ENCODE measurements at places on chromosomes 5 and 9.

- no peak for DNase-seq
Measured at GRCh38 chr9:128151309-128152132, 2.3 kb downstream of the LCN2 start.

DNA sequence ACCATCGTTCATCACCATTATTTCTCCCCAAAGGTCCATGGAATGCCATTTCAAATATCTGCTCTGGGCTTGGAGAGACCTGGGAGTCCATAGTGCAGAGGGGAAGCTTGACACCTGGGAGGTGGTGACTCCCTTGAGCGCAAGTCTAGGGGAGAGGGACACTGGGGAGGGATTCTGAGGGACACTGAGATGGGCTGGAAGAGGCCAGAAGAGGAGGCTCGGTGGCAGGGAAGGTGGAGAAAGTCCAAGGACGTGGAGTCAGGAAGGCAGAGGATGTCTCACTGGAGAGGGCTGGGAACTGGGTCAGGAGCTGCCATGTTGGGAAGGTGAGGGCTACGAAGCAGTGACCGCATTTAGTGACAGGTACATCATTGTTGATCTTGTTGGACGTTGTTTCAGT, 160.3 kb upstream of the MVB12B start:
- no peak for DNase-seq

DNA sequence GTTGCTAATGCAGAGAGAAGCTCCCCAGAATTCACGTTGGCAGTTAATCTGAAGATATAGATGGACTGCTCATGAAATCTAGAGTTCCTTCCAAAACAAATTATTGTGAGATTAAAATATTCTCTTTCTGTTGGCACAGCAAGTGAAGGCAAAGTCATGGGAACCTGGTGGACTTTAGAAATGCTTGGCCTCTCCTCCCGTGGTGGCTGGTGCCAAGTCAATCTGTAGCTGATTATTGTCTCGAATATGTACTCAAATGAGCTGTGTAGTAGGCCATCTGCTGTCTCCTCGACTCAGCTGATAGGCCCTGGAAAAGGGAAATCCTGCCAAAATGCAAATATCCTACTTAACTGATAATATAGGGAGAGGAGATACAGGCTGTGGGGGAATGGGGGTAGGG, 69.3 kb downstream of the DAPK1 start:
- no peak for DNase-seq

DNA sequence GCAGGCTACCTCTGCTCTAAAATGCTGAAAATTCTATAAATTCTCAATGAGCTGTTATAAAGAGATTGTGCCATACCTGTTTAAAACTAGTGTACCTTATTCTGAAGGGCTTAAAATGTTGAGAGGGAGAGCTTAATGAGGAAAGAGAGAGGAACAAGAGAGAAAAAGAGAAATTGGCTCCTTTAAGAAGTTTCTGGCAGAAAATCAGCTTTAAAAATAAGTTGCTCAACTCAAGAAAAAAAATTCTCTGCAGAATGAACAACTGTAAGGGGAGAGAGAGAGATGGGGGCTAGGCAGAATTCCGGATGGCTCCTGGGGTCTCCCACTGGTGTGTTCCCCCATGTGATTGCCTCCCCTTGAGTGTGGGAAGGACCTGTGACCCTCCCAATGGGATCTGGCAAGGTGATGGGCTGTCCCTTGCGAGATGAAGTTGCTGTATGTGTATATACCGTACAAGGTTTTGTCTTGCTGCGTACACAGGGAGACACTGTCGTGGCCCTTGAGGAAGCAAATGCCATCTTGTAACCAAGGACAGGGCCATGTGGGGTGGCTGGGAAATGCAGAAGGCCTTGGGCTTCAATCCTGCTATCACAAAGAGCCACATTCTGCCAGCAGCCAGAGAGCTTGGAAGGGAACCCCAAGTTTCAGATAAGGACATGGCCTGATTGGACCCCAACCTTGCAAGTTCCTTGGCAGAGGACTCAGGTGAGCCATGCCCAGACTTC, 64.3 kb upstream of the S1PR3 start:
- no peak for DNase-seq

GRCh38 chr5:124783285-124783684, 36.8 kb upstream of the ZNF608 start:
- DNase-seq: no peak

- DNase-seq: no peak
Measured at GRCh38 chr9:91571036-91571435, 147.4 kb upstream of the NFIL3 start.

GRCh38 chr5:125372694-125373631, 626.5 kb upstream of the ZNF608 start:
- no peak for DNase-seq

DNA sequence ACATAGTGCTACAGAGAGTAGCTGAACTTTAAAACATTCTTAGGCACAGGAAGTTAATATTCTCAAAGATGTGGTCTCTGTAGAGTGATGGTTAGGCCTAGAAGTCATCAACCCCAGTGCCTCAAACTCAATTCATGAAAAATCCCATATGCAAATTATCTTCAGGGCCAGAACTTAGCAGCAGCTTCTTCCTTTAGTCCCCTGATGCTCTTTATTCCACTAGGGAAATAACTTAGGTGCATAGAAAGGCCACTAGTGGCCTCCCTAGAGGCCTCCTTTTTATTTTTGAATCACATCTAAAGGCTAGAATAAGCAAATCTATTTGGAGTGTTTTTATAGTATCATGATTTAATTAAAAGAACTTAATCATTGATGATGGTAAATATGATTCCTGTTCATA, 88.3 kb downstream of the GIN1 start:
- DNase-seq: no peak

DNA sequence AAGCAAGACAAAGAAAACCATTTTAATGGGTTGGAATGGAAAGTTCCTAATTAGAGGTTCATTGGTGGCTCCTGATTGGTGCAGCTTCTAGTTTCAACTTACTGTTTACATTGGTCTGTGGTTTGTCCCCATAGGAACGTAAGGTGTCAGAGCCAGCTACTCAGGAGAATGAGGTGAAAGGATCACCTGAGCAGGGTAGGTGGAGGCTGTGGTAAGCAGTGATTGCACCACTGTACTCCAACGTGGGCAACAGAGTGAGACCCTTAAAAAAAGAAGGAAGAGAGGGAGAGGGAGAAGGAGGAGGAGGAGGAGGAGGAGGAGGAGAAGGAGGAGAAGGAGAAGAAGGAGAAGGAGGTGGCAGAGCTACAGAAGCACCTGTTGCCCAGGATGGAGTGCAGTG, 30.4 kb downstream of the KCNIP1 start:
- no peak for DNase-seq

DNA sequence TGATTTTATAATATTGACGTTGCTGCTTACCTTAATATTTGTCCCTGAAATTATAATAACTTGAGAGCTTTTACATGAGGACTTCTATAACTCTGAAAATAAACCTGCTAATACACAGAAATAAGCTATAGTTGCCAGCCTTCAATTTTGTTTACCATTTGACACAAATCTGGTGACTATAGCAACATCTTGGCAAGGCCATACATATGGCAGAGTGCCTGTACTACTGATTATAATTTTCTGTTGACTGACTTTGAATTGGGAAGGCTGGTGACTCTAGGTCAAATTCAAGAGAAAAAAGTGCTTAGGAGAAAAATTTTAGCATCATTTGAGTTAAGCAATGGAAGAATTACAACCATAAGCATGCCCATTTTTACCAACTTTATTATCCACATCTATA, 581.4 kb upstream of the PTPRD start:
- no peak for DNase-seq

- DNase-seq: peak; percentile 0
Measured at GRCh38 chr5:39025456-39025855, 48.7 kb downstream of the RICTOR start.

DNA sequence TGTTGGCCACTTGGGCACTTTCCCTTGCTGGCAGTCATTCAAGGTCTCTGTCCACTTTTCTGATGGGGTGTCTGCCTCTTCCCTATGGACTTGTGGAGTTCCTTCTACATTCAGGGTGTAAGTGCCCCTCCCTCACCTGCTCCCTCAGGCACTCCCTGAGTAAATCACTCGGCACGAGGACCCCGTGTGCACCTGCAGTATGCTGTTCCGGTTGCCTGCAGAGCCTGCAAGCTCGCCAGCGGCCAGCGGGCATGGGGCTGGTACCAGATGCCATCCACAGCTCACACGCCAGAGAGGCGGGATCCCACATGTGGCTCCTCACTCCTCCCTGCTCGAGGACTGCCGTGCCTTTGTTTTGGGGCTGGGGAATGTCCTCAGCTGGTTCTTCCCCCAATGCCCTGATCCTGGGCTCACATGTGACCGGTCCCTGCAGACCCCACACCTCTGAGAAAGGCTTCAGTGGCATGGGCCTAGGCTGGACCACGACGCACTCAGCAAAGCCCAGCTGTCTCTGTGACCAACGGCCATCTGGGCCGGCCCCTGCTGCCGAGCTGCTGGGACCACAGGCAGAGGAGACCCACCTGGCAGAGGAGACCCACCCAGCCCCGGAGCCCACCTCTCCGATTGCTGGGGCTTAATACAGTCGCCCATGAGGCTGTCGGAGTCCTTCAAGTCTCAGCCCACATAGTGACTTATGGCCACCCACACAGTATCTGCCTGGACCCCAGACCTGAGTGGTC, 46.1 kb upstream of the CLPTM1L start:
- DNase-seq: no peak

GRCh38 chr5:174825587-174825986, 101.2 kb downstream of the MSX2 start:
- DNase-seq: no peak

DNA sequence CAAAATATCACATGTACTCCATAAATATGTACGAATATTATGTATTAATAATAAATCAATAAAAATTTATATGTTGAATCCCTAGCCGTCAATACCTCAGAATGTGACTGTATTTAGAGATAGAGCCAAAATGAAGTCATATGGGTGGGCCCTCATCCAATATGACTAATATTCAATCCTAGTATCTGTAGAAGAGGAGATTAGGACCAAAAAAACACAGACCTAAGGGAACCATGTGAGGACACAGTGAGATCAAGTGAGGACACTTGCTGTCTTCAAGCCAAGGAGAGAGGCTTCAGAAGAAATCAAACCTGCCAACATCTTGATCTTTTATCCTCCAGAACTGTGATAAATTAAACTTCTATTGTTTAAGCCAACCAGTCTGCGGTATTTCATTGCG, 3.7 kb upstream of the AMACR start:
- DNase-seq: no peak

- no peak for DNase-seq
Measured at GRCh38 chr5:28750251-28750650, 1711.9 kb upstream of the CDH9 start.
